ENCODE measurements at places on chromosomes 7 and 10.
A peak's percentile ranks its signal among the peaks of the same experiment; 100 is the strongest.

- no peak for DNase-seq
Observed at GRCh38 chr10:52578871-52579405, 193.6 kb downstream of the MBL2 start.

DNA sequence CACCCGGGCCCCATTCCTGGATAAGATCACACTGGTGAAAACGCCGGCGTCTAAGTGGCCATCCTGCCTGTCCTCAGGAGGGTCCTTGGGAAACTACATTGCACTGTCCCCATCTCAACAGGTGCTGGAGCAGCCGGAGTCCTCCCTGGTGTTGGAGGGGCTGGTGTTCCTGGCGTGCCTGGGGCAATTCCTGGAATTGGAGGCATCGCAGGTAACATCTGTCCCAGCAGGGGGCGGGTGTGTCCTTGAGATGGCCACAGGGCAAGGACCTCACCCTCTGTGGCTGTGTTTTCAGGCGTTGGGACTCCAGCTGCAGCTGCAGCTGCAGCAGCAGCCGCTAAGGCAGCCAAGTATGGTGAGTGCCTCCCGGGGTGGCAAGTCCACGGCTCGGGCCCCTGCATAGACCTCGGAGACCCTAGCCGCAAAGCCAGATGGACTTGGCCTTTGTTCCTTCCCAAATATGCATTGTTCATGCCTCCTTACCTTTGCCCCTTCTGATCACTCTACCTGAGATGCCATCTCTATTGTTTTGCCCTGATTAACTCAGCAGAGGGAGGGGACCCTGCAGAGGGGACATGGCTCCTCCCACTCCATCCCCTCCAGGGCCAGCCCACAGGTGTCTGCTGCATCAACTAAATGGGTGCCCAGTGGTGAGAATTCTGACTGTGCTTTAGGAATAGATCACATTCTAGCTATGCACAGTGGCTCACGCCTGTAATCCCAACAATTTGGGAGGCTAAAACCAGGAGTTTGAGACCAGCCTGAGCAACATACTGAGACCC is 23.8 kb downstream of the ELN start:
- DNase-seq, result no peak

DNA sequence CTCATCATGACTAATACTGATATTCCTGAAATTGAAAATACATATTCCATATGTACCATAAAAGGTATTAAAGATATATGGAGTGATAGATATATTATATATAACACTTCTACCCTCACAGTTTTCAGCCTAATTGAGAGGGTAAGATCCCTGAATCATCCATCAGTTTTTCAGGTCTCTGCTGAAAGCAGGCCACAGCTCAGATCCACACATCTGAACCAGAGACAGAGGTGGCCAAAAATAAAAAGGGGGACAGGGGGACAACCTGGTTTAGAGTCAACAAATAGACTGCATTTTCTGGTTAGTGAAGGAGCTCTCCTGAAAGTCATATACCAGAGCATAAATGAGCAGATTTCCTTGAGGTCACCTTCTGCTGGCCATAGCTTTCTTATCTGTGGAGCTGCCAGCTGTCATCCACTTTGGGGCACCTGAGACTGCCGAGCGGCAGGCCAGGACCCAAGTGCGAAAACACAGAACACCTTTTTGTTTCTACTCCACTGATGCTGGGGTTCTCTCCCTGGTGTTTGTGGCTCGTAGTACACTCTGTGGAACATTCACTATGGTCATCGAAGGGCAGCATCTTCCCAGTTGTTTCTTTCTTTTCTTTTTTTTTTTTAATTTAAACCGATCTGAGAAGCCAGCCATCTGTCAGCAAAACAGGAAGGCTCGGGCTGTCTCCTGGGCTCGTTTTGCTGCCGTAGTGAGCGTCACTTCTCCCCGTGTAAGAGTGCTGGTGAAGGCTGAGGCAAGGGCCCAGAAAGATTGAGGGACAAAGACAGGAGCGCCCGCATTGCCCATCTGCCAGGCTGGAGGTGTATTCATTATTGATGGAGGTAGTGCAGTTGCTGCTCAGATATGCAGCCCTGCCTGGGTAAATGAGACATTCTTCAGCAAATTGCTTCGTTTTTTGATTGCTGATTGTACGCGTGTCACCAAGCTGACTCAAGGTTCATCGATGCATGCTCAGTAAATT is 13.5 kb downstream of the IKZF1 start:
- no peak for DNase-seq

- DNase-seq, result no peak
Observed at GRCh38 chr7:75987805-75988567, 6.4 kb downstream of the TMEM120A start.

- DNase-seq, result no peak
Observed at GRCh38 chr7:108611268-108611667, 41.6 kb downstream of the DNAJB9 start.

- no peak for DNase-seq
Observed at GRCh38 chr7:64999165-65000004, 7.1 kb downstream of the ERV3-1 start.

GRCh38 chr7:22318376-22318775 is 38.6 kb downstream of the RAPGEF5 start:
- no peak for DNase-seq

DNA sequence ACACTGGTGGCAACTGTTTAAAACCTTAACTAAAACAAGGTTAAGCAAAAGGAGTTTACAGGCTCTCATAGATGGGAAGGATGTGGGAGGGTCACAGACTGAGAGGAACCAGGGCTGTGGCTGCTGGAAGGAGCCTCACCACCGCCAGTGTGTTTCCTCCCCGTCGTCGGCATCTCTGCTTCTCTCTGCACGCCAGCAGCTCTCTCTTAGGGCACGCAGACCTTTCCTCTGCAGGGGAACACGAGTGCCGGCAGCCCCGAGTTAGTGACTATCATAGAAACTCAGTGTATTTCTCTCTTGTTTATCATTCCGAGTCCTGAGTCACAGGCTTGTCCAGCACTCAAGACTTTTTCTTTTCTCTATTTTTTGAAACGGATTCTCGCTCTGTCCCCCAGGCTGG is 8.1 kb upstream of the SH2D4B start:
- no peak for DNase-seq

- no peak for DNase-seq
Observed at GRCh38 chr7:3120513-3120912, 76.8 kb upstream of the CARD11 start.

DNA sequence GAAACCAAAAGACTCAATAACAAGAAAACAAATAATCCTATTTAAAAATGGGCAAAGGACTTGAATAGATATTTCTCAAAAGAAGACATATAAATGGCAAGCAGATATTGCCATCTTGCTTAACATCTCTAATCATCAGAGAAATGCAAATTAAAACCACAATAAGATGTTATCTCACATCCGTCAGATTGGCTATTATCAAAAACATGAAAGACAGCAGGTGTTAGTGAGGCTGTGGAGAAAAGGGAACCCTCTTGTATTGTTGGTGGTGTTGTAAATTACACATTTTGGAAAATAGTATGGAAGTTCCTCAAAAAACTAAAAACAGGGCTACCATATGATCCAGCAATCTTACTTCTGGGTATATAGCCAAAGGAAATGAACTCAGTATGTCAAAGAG is 25.7 kb downstream of the OPALIN start:
- no peak for DNase-seq

DNA sequence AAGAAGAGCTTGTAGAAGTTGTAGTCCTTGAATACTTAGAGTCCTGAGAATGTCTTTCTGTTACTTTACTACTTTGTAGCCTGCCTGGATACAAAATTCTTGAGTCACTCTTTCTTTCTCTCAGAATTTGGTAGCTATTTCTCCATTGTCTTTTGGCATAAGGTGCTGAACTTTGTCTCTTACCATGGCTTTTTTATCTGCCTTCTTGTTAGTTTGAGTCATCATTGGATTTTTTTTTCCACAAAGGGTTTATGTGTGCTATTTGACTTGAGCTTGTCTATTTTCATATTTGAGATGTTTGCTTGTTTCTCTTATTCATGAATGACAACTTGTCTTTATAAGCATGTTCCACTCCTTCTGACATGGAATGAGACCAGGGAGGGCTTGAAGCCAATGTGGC is 74.5 kb upstream of the EXOC6 start:
- DNase-seq, result no peak

DNA sequence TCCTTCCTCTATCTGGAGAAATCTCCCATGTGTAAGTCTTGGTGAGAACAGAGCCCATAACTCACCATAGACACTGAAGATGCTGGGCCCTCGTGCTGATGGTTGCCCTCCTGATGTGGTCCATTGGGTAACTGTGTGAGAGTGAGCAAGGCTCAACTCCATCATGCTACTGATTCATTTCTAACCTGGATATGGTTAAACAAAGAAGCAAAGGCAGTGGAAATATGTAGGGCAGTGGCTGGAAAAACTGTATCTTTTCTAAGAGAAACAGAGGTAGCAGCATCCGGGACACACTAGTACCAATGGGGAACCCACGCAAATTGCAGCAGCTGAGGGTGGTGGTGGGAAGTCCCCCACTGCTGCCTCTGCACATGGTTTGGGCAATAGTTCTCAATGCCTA is 221.7 kb downstream of the KLF6 start:
- no peak for DNase-seq

- no peak for DNase-seq
Observed at GRCh38 chr10:3096149-3096548, 28.8 kb downstream of the PFKP start.

DNA sequence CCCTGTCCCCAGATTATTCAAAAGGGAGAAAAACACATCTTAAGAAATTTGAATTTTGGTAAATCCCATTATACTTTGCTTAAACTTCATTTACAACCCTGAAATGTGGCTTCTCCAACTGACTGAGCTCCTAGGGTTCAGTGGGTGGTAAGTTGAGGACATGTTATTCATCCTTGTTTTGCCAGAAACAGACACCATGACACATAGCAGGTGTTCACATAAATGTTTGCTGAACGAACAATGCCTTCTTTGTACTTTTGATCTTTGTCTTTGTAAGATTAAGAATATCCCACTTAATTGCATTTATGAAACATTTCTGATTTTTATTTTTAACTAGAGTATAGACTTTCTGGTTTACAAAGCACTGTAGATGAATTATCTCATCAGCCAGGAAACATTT is 209.7 kb downstream of the GPAM start:
- DNase-seq, result no peak

DNA sequence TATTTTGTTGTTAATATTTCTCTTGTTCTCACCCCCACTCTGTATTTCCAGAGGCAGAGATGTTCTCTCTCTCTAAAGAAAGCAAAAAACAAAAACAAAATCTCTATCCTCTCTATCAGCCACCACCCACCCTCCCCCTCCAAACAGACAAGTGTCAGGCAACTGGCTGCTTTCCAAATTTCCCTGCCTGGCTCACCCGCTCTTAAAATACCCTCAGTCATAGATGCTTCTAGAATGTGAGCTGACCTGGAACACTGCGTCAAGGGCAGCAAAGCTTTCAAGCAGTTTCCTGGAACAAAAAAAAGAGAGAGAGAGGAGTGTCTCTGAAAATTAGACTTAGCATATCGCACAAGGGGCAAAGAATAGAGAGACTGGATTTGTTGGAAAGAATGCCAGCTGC is 341.0 kb upstream of the ZMIZ1 start:
- DNase-seq, result no peak

- no peak for DNase-seq
Observed at GRCh38 chr10:123781956-123782500, 109.6 kb downstream of the CPXM2 start.

- no peak for DNase-seq
Observed at GRCh38 chr10:89591796-89592271, 53.2 kb downstream of the PANK1 start.

DNA sequence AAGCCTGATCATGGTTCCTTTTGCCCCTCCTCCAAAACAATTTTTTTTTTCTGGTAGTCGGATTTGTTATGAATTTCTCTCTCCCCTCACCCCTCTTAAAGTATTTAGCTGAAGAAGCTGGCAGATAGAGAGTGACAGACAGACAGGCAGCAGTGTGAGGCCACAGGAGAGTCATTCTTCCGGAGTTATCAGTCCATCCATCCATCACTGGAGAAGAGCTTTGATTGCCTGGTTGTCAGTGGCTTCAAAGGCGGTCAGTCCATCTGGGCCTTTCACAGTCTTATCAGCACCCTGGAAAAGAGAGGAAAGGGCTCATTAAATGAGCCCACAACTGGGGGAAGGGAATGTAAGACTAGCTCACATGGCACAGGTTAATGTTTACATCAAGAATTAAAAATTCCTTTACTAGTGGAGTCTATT is 47.4 kb downstream of the MTPN start:
- DNase-seq, result no peak

- DNase-seq, result no peak
Observed at GRCh38 chr7:103114576-103115008, 34.3 kb downstream of the NAPEPLD start.

- DNase-seq, result peak; percentile 53
Observed at GRCh38 chr7:131781-132482, 60.4 kb upstream of the FAM20C start.

DNA sequence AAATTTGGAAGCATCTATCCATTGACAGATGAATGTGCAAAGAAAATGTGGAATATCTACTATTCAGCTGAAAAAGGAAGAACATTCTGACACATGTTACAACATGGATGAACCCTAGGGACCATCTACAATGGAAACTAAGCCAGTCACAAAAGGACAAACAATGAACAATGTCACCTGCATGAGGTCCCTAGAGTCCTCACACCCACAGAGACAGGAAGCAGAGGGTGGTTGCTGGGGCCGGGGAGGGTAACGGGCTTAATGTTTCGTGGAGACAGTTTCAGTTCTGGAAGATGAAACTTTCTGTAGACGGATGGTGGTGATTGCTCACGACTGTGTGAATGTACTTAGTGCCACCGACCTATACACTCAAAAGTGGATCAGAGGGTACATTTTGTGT is 282.9 kb downstream of the ADARB2 start:
- DNase-seq, result no peak

- DNase-seq, result no peak
Observed at GRCh38 chr10:88411772-88412349, 171.3 kb downstream of the RNLS start.

- no peak for DNase-seq
Observed at GRCh38 chr10:33010132-33011037, 52.4 kb upstream of the ITGB1 start.

DNA sequence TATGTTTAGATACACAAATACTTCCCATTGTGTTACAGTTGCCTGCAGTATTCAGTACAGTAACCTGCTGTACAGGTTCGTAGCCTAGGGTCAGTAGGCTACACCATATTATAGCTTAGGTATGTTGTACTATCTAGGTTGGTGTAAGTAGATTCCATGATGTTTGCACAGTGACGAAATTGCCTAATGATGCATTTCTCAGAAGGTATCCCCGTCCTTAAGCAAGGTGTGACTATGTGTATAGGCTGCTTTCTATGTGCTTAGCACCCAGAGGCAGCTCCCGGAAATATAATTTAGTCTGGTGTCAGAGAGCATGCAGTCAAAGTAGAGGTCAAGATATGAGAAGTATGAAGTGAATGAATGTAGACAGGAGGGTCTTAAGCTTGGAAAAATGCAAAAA is 9.8 kb downstream of the MAPK8 start:
- DNase-seq, result no peak

Data from substantia nigra (tissue), 51 donors.